ENCODE measurements at places on chromosomes 16 and 17. TPM values are rescaled to one million over a fixed set of nuclear protein-coding genes. Genes with fewer than 3 reads are reported as not detected.

Gene MLYCD
- polyA plus RNA-seq = 1.4 TPM

Gene ANKS3
- 4.4 TPM for polyA plus RNA-seq

- H3K27ac ChIP-seq = no peak overlapping the region
- peaks cover 27% of the 10 kb centered on the region for H3K27me3 ChIP-seq
- no peaks in the 10 kb centered on the region for H3K4me1 ChIP-seq
- no peak overlapping the region for H3K4me3 ChIP-seq
Observed at GRCh38 chr16:86205521-86206245, 304.6 kb upstream of the FOXF1 start.

Gene OTOP2
- polyA plus RNA-seq = not detected

DNA sequence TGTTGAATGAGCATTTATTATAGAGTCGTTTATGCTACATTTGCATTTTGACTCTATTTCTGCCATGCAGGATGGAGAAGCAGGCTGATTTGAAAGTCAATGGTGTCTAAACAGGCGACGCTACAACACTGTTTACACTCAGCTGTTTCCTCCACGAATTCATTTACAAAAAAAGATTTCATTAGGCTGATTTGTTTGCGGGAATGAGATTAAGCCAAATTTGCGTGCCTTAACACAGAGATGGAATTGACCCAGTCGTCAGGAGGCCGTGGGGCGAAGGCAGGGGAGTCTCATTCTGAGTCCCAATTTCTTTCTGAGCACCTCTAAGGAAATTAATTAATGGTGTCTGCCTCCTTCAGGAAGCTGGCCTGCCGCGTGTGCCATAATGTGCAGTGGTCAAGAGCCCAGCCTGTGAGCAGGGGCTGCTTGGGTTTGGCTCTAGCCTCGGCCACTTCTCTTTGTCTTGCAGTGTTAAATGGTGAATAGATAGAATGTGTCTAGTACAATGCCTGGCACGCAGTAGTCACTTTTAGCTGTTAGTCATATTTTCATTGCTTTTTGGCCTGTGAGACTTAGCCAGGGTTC, 88.6 kb upstream of the NKD1 start:
- H3K27ac ChIP-seq = no peak overlapping the region
- H3K27me3 ChIP-seq = peaks cover 21% of the 10 kb centered on the region
- no peak overlapping the region for H3K4me3 ChIP-seq
- H3K36me3 ChIP-seq = no peaks in the 10 kb centered on the region

Gene UMOD
- polyA plus RNA-seq = not detected

DNA sequence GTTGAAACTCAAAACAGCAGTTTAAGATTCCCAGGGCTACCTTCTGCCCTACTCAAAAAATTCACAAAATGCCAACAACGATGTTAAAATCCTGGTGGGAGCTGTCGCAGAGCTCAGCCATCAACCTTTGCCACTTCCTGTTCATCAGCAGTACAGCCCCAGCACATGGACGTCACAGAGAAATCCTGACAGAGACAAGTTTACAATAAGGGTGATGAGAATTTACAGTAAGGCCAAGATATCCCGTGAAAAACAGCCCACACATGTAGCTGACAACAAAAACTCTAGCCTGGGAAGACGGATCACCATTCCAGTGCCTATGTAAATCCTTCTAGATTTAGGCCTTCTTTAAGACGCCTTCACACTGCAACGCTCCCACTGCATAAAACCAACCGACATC, 18.8 kb downstream of the USP22 start:
- peaks cover 15% of the 10 kb centered on the region for H3K36me3 ChIP-seq

DNA sequence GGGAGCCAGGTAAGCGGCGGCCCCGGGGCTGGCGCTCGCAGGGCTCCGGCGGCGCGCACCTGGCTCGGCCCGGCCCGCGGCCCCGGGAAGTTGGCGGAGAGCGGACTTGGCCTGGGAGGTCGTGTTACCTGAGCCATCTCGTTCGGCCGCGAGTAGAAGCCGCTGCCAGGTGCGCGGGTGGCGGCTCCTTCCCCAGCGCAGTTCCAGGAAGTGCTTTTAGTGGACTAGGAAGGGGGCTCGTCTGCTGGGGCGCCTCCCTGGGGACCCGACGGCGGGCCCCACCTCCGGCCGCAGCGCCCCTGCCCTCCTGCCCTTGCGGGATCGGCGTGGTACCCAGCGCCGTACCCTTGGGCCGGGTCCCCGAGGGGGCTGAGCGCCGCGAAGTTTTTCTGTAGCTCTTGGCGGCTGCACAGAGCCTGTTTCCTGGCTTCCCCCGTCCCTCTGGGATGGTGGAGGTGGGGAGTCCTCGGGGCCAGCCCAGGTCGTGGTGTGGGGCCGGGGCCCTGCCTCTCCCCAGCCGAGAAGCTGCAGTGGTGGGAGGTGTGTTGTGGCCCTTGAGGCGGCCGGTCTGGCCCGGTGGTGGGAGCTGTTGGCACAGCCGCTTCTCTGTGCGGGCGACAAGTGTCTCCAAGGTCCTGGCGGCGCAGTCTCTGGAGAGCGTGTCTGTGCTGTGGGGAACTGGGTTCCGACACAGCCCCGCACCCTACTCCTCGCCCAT, 96.9 kb downstream of the RAB11FIP4 start:
- no peaks in the 10 kb centered on the region for H3K36me3 ChIP-seq
- H3K4me1 ChIP-seq = peaks cover 61% of the 10 kb centered on the region
- H3K4me3 ChIP-seq = peak overlapping the region; percentile 85
- H3K27ac ChIP-seq = peak overlapping the region; percentile 84
- no peaks in the 10 kb centered on the region for H3K27me3 ChIP-seq

GRCh38 chr16:11032922-11033291, 88.5 kb downstream of the CLEC16A start:
- no peak for DNase-seq
- H3K36me3 ChIP-seq = peaks cover 38% of the 10 kb centered on the region
- H3K4me3 ChIP-seq = no peak overlapping the region
- peaks cover 4% of the 10 kb centered on the region for H3K4me1 ChIP-seq

DNA sequence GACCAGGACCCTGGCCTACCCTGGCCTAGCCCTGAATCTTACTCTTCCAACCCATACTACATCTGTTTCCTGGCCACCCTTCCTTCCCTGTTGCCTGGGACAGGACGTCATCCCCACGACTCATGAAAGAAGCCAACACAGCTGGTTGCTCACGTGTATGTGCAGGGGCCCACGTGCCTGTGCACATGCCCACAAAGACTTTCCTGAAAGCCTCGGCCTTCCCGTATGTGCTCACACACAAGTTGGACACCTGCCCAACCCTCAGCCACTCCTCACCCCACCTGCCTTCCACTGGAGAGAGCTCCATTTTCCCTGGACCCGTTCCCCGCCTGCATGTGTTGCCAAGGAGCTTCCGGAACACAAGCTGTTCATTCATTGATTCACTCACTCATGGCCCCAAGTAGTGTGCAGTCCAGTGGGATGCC, 7.0 kb downstream of the PLXDC1 start:
- no peak overlapping the region for H3K4me3 ChIP-seq
- no peak for DNase-seq
- no peak overlapping the region for H3K27ac ChIP-seq
- peaks cover 18% of the 10 kb centered on the region for H3K27me3 ChIP-seq

Data from naive B cell (primary cell).